ENCODE measurements at places on chromosomes 16 and 17.

- DNase-seq = no peak
Measured at GRCh38 chr17:71331754-71332325, 789.0 kb upstream of the SOX9 start.

GRCh38 chr16:30067584-30067916 is 2.0 kb downstream of the ALDOA start:
- DNase-seq = no peak

- DNase-seq = no peak
Measured at GRCh38 chr17:9401434-9401833, 174.2 kb downstream of the STX8 start.

DNA sequence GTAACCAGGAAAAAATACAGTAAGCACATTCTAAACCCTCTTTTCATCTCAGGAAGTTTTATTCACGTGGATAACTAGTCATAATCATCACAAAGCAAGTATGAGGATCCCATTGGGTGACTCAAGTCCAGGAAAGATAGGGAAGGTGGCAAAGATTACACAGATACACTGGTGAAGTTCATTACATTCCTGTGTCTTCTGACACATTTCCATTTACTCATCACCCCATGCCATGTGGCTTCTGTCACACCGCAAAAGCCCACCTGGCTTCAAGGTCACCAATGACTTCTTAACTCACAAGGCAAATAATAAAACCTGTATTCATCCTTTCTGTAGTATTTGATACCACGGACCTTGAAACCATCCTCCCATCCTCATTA is 17.0 kb downstream of the HS3ST3A1 start:
- DNase-seq = no peak

DNA sequence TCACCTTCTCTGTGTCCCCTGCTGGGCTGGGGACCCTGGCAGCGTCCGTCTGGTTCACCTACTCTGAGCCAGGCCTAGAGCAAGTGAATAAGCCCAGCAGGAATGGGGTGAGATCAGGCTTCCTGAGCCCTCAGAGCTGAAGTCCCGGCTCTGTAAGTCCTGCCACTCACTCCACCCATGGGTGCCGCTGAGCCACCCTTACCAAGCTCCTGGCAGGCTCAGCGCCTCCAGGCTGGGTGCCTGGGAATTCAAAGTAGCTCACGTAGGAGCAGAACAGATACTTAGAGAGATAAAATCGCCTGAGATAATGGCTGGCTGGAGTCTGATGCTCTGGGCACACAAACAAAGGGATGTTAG is 9.8 kb upstream of the LASP1NB start:
- no peak for DNase-seq

- no peak for DNase-seq
Measured at GRCh38 chr17:72382971-72383722, 262.3 kb downstream of the SOX9 start.

- DNase-seq = no peak
Measured at GRCh38 chr16:11092788-11093571, 148.6 kb downstream of the CLEC16A start.

DNA sequence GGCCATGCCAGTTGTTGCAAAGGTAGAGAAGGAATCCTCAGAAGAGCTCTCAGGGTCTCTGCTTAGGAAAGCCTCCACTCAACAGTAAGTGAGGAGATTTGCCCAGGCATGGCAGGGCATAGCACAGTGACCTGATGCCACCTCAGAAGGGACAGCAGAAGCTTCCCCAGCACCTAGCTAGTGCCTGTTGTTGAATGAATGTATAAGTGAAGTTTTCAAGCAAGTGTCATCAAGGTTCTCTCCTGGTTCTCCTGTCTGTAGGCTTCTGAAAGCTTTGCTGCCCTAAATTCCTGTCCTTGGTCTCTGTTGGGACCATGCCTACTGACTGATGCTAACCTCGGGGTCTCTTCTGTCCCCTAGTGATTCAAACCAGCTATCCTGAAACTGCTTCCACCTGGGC is 114.9 kb upstream of the TBX2 start:
- no peak for DNase-seq

GRCh38 chr16:55391760-55392375 is 67.9 kb downstream of the IRX6 start:
- DNase-seq = no peak

GRCh38 chr16:79543219-79543618 is 57.3 kb downstream of the MAF start:
- DNase-seq = no peak
